ENCODE measurements at places on chromosomes 4 and X.
A peak's percentile ranks its signal among the peaks of the same experiment; 100 is the strongest.

DNA sequence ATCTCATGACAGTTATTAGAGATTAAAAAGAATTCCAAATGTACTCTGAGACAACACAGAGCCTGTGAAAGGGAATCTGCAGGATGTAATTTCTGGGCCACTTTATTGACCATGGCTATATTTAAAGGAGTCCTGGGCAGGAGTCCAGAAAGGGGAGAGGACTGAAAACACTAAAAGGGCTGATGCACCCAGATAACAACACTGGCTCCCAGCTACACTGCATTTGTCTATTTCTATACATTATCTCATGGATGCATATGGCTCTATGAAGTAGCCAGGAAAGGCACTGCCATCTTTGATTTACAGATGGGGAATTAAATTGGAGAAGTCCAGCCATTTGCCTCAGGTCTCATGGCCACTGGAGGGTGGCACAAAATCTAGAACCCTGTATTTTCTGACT, 56.0 kb downstream of the MED28 start:
- no peak for DNase-seq

- DNase-seq: peak; percentile 1
Measured at GRCh38 chr4:6095023-6095752, 77.0 kb upstream of the C4orf50 start.

- no peak for DNase-seq
Measured at GRCh38 chrX:88397551-88397950, 349.5 kb upstream of the CPXCR1 start.

- DNase-seq: no peak
Measured at GRCh38 chrX:7771788-7772438, 71.1 kb upstream of the VCX start.

DNA sequence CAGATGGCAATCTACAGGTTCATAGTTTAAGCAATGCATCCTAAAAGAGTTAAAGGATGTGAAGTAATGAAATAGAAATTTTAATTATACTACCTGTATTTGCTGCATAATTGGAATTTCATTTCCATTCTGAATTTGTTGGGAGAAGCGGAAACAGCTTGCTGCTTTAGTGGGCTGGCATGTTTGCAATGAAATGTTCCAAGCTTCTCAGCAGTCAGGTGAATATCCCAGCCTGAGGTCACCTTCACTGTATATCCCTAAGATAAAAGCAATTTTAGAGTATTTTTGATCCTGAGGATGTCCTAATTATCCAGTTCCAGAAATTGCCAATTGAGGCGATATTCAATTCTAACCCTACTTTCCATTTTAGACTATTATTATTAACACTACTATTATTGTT, 136.1 kb upstream of the ARSJ start:
- no peak for DNase-seq

DNA sequence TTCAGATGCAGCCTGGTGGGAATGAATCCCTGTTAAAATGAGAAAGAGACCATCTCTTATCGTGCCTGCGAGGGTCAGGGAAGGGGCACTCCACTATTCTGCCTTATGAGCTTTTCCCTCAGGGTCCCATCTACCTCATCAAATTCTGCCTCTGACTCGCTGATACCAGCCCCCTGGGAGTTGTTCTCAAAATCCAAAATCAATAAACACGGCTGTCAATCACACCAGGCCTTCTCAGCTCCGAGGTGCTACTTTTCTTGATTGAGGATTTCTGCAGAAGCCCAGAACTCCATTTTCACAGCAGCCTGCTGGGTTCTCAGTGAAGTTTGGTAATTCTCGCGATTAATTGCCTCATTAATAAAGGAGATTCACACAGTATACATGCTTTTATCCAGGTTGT, 312.6 kb downstream of the STIM2 start:
- DNase-seq: no peak

- DNase-seq: no peak
Measured at GRCh38 chr4:181611033-181611711, 632.0 kb upstream of the TENM3 start.

GRCh38 chrX:1327651-1328304, 8.8 kb upstream of the IL3RA start:
- DNase-seq: no peak

GRCh38 chrX:26672571-26672970, 456.6 kb downstream of the MAGEB5 start:
- no peak for DNase-seq

DNA sequence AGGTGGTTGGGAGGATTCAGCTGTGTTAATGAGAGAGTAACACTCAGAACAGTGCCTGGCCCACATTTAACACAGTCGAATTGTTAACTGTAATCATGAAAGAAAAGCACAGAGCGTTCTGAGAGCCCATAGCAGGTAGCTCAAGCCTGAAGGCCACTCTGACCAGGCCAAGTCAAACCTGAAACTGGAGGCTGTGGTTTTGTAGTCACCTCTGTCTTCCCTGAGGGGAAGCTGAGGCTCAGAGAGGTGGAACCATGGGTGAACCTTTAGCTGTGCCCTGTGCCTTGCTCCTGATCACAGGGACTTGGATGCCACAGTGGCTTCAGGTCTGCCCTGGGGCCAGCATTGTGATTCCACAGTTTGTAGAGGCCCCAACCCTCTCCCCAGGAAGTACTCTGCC, 16.6 kb upstream of the UBA1 start:
- no peak for DNase-seq

DNA sequence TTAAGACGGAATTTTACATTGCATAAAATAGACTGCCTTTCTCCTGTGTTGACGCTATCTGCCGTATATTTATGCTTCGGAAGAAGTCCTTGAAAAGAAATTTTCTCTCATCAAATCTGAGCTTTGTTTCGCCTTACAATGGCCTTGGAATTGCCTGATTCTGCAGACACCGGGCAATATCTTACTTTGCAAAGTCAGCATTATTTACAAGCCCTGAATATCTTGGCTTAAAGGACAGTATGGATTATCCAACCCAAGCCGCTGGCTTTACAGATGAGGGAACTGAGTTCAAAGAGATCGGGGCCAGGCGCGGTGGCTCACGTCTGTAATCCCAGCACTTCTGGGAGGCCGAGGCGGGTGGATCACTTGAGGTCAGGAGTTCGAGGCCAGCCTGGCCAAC, 1.1 kb upstream of the MANBA start:
- no peak for DNase-seq

GRCh38 chr4:82629238-82630000, 67.6 kb upstream of the TMEM150C start:
- no peak for DNase-seq

DNA sequence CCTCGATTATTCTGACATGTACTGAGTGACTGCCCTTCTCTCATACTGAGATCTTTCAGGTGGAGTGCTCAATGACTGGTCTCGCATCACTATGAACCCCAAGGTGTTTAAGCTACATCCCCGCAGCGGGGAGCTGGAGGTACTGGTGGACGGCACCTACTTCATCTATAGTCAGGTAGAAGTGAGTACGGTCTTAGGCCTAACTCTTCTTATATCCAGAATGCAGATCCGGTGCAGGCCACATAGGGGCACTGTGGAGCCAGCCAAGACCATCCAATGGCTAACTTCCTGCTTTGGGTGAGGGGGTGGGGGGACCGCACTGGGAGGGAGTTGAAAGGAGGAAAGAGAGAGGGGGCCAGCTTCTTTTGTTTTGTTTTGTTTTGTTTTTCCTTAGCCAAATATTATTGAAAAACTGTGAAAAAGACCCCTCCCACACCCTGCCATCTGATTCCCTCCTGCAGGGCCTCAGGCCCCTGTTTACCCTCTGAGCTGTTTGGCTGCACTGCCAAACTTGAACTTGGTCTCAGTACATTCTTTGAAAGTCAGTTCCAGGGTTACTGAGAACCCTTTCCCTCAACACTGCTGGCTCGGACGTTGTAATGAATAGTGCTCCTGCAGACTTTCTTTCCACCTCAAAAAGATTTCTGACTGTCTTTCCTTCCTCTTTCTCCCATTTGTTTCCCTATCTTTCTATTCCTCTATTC, 16.2 kb downstream of the AWAT2 start:
- DNase-seq: peak; percentile 36

DNA sequence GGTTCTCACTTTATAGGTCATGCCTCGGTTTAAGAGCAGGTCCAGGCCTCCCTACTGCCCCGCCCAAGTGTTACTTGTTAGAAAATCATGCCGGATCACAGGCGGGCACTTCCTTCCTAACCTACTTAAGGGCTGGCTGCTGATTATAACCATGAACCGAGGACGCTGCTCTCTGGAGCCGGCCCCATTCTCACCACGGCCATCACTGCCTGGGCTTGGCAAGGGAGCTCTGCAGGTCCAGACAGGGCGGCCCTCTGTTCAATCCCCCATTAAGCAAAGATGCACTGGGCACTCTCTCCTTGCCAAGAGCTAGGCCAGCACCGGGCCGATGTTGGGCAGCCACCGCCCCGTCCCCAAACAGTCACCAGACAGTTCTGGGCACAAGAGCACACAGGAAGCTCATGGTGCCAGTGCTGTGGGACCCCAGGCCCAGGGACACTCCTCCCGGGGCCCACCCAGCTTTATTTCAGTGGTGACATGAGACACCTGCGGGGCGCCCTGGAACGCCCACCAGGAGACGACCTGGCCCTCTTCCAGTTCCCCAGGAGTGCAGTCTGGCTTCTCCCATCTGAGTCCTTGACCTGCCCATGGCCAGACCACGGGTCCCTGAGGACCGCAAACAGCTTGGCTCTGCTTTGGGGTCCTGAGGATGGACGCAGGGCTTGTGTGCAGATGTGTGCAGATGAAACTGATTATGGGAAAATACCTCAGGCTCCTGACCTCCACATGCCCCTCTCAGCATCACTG, 44.0 kb downstream of the ABLIM2 start:
- DNase-seq: no peak

- DNase-seq: no peak
Measured at GRCh38 chrX:42290608-42291007, 367.3 kb upstream of the CASK start.

DNA sequence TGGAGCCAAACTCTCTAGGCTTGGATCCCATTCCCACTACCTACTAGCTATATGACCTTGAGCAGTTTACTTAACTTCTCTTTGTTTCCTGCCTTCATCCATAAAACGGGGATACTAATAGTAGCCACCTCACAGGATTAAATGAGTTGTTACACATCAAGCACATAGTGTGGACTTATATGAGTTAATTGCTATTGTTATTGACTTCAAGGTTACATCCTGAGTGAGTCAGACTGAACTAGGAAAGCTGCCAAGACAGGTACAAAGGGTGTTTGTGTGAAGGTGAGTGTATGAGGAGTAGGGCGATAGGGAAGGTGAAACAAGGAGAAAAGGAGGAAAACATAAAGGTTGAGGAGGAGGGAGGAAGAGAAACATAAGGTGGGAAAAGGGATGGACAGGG, 32.2 kb downstream of the TFDP3 start:
- DNase-seq: no peak

DNA sequence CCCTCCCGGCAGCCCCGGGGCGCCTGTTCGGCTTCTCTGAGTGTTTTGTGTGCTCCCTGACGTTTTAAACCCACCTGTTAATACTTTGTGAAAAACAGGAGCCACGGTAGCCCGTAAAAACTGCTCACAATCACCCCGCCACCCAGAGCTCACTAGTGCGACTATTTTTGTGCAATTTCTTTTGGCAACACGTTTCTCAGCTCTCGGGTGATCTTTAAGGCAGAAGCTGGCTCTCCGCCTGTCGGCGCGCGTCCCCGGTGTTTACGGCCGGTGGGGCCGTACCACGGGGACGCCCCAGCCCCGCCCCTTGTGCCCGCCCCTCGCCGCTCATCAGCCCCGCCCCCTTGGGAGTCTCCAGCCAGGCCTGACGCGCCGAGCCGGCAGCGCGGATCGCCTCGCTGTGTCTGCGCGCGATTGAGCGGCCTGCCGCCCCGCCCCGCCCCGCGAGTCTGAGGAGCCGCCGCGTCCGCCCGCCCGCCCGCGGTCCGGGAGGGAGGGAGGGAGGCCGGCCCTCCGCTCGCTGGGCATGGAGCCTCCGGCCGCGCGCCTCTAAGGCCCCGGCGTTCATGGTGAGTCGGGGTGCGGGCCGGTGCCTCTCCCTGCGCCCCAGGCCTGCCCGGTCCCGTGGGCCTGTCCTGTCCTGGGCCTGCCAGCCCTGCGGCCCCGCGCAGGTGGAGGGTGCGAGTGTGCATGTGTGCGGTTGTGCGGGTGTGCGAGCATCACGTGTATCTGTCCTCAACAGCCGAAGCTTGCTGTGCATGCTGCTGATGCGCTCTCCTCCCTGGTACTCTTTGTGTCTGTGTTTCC, 56.2 kb upstream of the TADA2B start:
- DNase-seq: peak; percentile 97

- no peak for DNase-seq
Measured at GRCh38 chr4:167966143-167966542, 126.2 kb upstream of the ANXA10 start.

DNA sequence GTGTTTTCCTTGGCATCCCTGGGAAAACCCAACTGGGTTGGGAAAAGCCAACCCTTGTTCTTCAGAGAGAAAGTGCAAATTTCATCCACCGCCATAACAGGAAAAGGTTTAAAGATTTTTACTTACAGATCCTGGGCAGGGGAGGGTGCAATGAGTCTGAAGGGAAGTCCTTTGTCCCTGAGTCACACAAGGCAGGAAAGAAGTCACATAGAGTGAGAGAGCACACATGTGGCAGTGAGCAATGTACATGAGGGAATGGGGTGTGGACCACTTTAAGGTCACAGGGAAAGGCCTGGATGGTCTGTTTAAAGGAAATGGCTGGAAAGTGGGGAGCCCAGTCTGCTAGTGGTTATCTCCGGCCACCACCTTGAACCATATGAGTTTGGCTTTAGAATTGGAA, 248.9 kb downstream of the HS3ST1 start:
- no peak for DNase-seq

DNA sequence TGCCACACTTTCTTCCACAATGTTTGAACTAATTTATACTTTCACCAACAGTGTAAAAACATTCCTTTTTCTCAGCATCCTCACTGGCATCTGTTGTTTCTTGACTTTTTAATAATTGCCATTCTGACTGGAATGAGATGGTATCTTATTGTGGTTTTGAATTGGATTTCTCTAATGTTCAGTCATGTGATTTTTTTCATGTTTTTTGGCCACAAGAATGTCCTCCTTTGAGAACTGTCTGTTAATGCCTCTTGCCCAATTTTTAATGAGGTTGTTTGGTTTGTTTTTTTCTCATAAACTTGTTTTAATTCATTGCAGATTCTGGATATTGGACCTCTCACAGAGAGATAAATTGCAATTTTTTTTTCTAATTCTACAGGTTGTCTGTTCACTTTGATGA, 1195.2 kb downstream of the TECRL start:
- DNase-seq: no peak

DNA sequence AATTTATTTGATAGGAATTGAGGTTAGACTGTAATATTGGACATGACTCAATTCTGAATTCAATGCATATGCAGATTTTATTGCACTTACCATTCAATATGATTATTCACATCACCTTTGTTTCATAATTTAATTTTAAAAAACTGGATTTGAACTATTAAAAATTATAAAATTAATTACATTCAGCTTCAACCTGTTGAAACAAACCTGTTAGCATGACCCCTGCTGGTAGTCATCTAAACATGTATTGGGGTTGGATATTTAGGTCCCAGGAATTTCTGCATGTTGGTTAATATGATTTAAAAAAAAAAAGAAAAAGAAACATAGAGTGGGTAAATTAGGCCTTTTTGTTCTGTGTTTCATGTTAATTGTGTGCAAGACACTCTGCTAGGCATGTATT, 85.9 kb downstream of the ARSJ start:
- no peak for DNase-seq
